ENCODE measurements at places on chromosomes 12 and 14. TPM values are rescaled to one million over a fixed set of nuclear protein-coding genes. Genes with fewer than 3 reads are reported as not detected.

OR4Q2 gene
- total RNA-seq: not detected

TAS2R50 gene
- total RNA-seq: not detected

CEP128 gene
- total RNA-seq: 6.9 TPM

TSPAN19 gene
- not detected for total RNA-seq

GLIPR1L1 gene
- total RNA-seq: not detected

WBP11 gene
- 50.6 TPM for total RNA-seq

IL23A gene
- 0.40 TPM for total RNA-seq

RAD51AP1 gene
- total RNA-seq: 14.9 TPM

TAS2R19 gene
- 0.15 TPM for total RNA-seq

PPP4R3A gene
- total RNA-seq: 91.2 TPM

PPFIA2 gene
- not detected for total RNA-seq

CIDEB gene
- not detected for total RNA-seq

NEK9 gene
- 34.0 TPM for total RNA-seq

NKX2-1 gene
- not detected for total RNA-seq

ADAMTS20 gene
- not detected for total RNA-seq

TAS2R8 gene
- total RNA-seq: not detected

FITM1 gene
- total RNA-seq: not detected

GYS2 gene
- 0.23 TPM for total RNA-seq

FZD10 gene
- total RNA-seq: not detected

MYH6 gene
- 0.11 TPM for total RNA-seq

AICDA gene
- 0.13 TPM for total RNA-seq

GPX2 gene
- 291 TPM for total RNA-seq

TEX52 gene
- total RNA-seq: not detected

RDH11 gene
- 52.9 TPM for total RNA-seq

SPIC gene
- not detected for total RNA-seq

ASCL1 gene
- not detected for total RNA-seq

ZNF891 gene
- 0.34 TPM for total RNA-seq

All from A549 treated with dexamethasone at 1 μM for 4 hours (cell line).